ENCODE measurements at places on chromosomes 11 and 22.

DNA sequence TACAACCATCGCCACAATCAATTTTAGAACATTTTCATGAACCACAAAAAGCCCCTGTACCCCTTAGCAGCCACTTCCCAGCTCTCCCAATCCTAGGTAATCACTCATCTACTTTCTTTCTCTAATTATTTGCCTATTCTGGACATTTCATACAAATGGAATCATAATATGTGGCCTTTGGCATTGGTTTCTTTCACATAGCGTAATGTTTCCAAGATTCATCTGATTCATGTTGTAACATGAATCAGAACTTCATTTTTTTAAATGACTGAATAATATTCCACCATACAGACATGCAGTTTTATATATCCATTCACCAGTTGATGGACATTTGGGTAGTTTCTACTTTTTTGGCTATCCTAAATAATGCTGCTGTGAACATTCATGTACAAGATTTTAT, 56.2 kb upstream of the RCN1 start:
- no peaks in the 10 kb centered on the region for H3K36me3 ChIP-seq
- H3K27ac ChIP-seq, result no peak overlapping the region
- DNase-seq, result no peak
- H3K27me3 ChIP-seq, result no peaks in the 10 kb centered on the region
- H3K4me3 ChIP-seq, result no peak overlapping the region

- peaks cover 7% of the 10 kb centered on the region for H3K4me1 ChIP-seq
- H3K36me3 ChIP-seq, result no peaks in the 10 kb centered on the region
- H3K4me3 ChIP-seq, result no peak overlapping the region
- peak overlapping the region; percentile 45 for H3K27ac ChIP-seq
- peak; percentile 37 for DNase-seq
- H3K27me3 ChIP-seq, result no peaks in the 10 kb centered on the region
These were observed 59.7 kb upstream of the RASD2 start for GRCh38 chr22:35480627-35481550.

DNA sequence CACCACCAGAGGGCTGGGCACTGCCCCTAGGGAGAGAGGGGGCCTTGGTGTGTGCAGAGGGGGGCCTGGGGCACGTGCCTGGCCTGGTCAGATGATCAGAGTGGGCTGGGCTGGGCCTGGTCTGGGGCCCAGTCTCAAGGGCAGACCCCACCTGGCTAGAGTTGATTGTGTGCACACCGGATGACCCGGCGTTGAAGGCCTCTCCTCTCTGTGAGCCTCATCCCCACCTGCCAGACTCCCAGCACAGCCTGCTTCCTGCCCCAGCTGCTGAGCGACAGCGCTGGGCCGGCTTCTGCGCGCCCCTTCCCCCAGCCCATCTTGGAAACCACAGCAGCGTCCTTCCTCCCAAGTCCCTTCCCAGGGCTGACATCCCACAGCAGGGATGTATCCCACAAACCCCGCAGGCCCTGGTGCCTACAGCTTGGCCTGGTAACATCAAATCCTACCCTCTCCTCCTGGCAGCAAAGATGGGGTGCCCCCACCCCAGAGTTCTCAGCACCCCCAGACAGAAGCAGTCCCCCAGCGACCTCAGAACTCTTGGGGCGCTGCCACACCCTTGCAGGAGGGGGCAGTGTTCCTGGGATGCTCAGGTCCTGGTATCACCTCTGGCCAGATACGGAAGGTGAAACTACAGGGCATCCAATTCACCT, 11.0 kb upstream of the TSSC4 start:
- H3K27ac ChIP-seq, result peak overlapping the region; percentile 36
- DNase-seq, result no peak
- H3K4me1 ChIP-seq, result peaks cover 58% of the 10 kb centered on the region
- no peaks in the 10 kb centered on the region for H3K27me3 ChIP-seq
- H3K4me3 ChIP-seq, result no peak overlapping the region
- H3K36me3 ChIP-seq, result no peaks in the 10 kb centered on the region

DNA sequence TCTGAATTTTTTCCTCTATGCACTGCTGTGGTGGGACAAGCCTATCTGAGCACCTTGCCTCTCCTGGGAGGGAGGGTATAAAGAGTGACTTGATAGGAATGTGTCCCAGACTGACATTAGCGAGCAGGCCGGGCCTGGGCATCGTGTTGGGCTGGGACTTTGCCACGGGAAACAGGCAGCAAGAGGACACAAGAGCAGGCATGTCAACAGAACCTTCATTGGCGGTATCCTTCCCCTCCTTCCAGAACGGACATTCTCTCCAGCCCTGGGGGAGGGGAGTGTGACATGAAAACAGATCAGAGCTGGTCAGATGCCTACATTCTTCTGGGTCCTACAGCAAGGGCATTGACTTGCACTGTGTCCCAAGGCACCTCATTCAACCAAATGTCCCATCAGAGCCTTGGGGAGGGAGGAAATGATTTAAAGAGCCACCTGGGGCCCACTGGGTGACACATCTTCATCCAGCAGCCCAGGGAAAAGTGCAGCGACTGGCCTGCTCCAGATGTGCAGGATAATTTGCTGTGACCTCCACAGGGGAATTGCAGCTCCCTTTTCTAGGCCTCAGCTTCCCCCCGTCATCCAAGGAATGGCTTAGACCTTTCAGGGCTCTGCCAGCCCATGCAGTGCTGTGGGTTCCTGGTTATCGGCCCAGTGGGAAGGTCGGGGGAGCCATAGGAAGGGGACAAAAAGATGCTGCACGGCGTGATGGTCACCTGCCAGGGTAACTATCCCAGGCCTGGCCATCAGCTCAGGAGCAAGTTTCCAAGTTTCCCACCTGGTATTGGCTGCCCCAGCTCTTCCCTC, 21.8 kb upstream of the UVRAG start:
- H3K27ac ChIP-seq, result no peak overlapping the region
- H3K4me3 ChIP-seq, result no peak overlapping the region
- H3K36me3 ChIP-seq, result no peaks in the 10 kb centered on the region
- no peaks in the 10 kb centered on the region for H3K4me1 ChIP-seq
- no peak for DNase-seq

GRCh38 chr11:108871867-108872266, 207.0 kb downstream of the DDX10 start:
- no peaks in the 10 kb centered on the region for H3K4me1 ChIP-seq
- no peak for DNase-seq
- H3K36me3 ChIP-seq, result no peaks in the 10 kb centered on the region
